ENCODE measurements at places on chromosomes 11 and 22.
A peak's percentile ranks its signal among the peaks of the same experiment; 100 is the strongest.

GRCh38 chr22:26593763-26594162 lies 3.8 kb upstream of the TPST2 start:
- no peak for DNase-seq

DNA sequence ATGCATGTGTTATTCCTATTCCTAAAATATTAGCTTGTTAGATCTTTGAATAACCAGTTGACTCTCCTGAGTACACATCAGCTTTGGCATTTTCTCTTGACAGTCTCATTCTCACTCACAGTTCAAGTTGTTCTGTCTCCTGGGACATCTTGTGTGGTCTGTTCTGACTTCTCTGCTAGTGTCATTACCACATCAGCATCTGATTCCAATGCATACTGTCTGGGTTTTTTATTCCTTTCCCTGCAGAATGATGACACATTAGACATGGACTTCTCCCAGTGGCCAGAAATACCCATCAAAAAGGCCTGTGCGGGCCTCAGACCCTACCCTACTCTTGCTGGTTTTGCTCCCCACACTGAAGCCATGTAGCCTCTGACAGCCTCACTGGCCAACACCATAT lies 2.7 kb downstream of the ZNF74 start:
- no peak for DNase-seq

GRCh38 chr11:123174196-123175183 lies 20.6 kb downstream of the CLMP start:
- DNase-seq: no peak

GRCh38 chr11:119473226-119473625 lies 50.3 kb upstream of the THY1 start:
- DNase-seq: no peak

- no peak for DNase-seq
Observed at GRCh38 chr22:36154423-36154945, 6.1 kb downstream of the APOL3 start.

- DNase-seq: no peak
Observed at GRCh38 chr11:79744941-79745340, 304.1 kb upstream of the TENM4 start.

GRCh38 chr11:27468209-27468994 lies 4.2 kb downstream of the LGR4 start:
- no peak for DNase-seq

DNA sequence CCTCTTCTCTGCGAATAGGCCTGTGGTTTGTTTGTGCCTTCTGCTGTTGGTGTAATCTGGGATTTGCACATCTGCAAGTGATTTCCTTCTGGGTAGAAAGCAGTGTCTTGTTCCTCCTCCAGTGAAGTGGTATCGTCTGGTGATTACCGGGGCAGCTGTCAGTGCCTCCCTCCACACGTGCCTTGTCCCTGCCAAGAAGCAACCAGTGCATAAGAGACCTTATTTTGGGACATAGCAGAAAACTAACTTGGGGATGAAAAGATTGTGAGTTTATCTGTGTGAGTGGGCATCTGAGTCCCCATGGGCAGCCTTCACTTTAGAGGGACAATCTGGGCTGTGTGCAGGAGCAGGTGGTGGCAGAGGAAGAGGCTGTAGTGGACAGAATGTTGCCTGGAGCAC lies 71.5 kb upstream of the SORL1-AS1 start:
- DNase-seq: no peak

DNA sequence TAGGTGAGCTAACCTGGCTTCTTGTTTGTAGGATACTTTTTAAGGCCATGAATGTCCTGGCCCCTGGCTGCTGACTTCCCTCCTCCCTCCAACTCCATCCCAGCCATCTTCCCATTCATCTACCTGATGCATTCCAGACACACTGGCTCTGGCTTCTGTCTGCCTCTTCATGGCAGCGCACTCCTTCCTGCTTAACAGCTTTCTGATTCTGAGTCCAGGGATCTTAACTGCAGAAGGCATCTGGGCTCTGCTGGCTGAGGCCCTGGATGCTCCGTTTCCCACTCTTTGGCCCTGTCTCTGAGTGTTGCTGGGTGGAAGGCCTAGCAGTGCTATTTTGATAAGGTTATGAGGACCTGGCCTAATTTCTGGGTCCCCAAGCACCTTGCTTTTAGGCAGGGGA lies 1.8 kb upstream of the THY1 start:
- DNase-seq: no peak

GRCh38 chr22:38696606-38697424 lies 3.9 kb downstream of the JOSD1 start:
- DNase-seq: no peak

- DNase-seq: no peak
Observed at GRCh38 chr11:94183251-94183885, 54.7 kb downstream of the PANX1 start.

DNA sequence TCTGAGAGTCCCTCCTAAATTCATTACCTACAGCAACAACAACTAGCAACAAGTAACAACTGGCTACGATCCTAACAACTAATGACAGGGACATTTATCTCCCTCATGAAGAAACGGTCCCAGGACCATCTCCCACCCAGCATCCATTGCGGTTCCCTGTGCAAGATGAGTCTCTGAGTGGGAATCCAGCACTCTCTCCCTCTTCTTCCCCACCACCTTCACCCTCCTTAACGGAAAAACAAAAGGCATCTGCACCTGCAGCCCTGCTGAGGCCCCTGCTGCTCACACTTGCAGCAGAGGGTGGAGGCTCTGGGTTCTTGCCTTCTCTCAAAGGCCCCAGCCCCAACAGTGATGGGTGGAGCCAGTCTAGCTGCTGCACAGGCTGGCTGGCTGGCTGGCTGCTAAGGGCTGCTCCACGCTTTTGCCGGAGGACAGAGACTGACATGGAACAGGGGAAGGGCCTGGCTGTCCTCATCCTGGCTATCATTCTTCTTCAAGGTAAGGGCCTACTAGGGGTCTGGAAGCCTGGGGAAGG lies at the start of gene CD3G:
CD3G (plus strand) TSS at position 364 of the 535 bp plus-strand sequence; CDS start at position 444, 80 bp downstream.
- peak; percentile 42 for DNase-seq

DNA sequence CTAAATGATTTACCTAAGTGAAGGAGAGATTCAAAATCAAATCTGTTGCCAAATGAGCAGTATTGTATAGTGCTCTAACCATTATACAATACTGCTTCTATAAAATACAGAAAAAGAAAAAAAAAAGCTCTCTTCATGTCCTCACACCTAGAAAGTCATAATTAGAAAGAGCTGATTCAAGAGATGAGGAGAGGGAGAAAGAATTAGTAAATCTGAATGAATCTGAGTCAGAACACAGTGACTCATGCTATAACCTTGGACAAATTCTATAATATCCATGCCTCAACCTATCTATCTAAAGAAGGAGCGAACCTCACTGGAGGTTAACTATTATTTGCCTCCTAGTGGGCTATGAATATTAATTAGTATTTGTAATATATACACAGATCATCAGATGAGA lies 29.4 kb downstream of the AMBRA1 start:
- DNase-seq: no peak

DNA sequence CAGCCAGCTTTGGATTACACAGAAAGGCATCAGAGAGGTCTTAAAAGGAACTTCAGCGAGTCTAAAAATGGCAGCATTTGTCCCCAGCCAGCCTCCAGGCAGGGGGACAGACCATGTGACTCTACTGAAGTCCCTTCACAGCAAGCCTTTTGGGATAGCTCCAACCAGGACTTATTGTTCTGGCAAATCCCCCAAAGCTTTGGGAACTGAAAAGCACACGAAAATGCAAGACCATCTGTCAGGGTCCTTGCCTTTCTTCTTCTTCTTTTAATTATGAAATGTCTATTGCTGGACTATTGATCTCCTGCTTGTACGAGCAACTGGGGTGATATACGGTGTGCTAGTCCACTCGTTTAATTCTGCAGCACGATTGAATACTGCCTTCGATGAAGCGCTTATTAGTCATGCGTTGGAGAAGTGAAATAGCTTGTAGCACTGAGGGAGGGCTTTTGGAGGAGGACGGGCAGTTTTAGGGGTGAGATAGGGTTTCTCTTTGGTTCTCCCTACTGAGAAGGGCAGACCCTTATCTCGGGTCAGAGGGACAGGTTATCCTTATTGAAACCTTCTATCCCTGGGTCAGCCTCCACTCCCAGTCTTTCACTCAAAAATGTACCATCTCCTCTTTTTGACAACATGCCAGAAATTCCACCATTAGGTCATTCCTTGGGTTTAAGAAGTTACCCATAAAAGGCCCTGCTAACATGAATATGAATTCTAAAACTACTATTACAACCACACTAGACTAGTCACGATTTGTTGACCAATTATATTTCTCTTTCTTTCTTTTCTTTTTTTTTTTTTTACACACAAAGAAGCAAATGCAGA lies 416.4 kb downstream of the MIAT start:
- no peak for DNase-seq

All from stimulated activated CD8-positive, alpha-beta memory T cell treated with anti-CD3 and anti-CD28 coated beads, Interleukin-4, amount 100 ng/mL, for 1 hour (primary cell).